ENCODE measurements at places on chromosomes 5 and 9.

DNA sequence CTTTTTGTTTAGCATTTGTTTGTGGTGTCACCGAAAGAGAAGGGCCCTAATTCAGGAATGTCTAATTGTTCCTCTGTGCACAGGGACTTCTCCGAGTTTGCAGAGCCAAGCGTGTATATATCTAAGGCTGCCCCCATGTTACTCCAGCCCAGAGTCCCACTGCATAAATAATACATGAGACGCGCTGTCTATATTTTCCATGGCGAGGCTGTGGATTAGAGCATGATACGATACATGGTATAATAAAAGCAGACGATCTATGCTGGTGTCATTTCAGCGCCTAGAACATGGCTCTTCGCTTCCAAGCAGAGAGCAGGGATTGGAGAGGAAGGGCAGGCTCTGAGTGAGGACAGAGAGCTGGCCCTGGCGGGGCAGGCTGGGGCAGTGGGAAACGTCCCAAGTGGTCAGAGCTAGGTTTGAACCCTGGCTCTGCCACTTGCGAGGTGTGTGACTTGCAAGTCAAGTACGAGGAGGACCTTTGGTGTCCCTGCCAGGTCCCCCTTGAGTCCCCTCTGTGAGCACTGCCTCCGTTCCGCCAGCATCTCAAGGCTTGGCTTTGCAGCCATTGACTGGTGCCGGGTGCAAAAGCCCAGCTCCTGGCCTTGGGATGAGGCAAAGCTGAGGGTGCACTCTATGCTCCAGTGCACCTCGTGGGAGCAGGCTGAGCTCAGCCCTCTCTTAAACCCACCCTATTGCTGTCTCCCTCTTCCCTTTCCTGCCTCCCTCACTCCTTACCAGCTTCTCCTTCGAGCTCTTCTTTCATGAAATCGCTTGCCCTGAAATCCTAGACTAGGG is 29.2 kb upstream of the LAMC3 start:
- no peak for DNase-seq

DNA sequence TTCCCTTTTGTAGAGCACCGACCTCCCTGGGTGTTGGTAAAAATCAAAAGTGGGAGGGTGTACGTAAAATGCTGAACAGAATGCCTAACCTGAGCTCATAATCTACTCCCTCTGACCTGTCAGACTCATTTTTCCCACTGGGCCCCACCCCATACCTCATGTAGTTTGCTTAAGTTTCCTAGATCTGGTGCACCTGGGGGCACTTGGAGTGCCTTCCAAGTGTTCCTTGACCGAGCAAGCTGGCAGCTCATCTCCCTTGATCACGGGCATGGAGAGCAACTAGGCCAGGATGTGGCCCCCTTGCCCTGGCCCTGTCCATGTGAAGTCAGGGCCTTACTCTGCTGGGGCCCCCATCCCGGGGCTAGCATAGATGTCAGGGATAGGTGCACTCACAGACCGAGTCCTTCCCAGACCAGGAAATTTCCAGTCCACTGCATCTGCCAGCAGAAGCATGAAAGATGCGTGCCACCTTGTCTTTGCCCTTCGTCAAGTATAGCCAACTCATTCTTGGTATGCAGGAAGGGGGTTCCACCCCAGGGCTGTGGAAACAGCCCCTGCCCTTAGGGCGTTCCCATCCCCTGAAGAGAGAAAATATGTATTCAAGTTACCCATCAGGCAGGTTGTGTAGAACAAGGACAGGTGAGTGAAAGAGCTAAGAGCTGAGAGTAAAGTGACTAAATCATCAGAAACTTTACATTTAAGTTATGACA is 41.9 kb downstream of the SLC22A5 start:
- DNase-seq = no peak

DNA sequence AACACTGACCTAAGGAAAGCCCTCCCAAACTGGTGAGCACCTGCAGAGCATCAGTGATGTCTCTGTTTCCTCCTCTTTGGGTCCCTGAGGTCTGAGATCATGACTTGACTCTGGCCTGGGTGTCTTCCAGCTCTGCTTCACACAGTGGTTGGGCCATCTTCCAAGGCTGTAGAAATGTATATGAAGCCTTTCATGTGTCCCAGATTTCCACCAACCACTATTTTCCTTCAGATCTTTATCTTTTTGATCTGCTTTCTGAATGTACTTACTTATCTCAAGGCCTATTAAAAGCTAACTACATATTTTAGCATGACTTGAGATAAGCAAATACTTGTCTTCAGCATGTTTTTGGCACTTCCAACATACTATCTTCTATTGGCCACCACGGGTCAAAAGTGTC is 47.1 kb downstream of the PRELID2 start:
- DNase-seq = no peak

GRCh38 chr5:159700016-159700415 is 216.3 kb upstream of the ADRA1B start:
- DNase-seq = no peak

GRCh38 chr5:82517544-82518075 is 239.5 kb upstream of the RPS23 start:
- no peak for DNase-seq

DNA sequence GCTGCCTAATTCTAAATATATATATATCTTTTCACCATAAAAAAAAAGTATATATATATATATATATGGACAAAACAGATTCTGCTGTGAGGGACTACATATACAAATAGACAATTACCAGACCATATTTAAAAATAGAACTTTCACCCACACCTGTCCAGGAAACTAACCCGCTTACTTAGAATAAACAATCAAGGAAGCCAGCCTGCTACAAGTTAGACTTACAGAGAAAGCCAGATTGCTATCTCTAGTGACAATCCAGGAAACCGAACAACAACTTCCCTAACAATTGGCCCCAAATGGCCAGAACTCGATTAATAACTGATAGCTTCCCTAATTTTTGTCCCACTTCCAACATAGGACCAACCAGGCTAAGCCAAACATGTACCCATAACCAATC is 5.9 kb downstream of the GLDC start:
- DNase-seq = no peak

DNA sequence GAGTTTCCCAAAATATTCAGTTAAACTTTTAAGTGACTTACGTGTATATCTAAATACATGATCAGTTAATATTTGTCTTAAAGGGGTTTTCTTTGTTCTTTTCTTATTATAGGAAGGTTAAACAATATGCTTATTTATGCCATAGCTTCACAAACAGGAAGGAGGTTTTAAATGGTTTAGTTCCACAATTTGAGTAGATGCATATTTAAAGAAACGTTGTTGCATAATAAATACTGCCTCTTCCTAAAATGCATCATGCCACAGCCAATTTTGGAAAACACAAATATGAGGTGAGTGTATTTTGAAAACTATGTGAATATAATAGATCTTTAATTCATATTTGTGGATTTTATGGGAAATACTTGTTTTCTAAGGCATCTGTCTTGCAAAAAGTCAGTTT is 2.5 kb upstream of the ADRB2 start:
- DNase-seq = no peak

- DNase-seq = no peak
These were observed 12.1 kb upstream of the SLC2A8 start for GRCh38 chr9:127384901-127385300.

GRCh38 chr9:98532147-98532546 is 176.6 kb downstream of the GABBR2 start:
- no peak for DNase-seq

DNA sequence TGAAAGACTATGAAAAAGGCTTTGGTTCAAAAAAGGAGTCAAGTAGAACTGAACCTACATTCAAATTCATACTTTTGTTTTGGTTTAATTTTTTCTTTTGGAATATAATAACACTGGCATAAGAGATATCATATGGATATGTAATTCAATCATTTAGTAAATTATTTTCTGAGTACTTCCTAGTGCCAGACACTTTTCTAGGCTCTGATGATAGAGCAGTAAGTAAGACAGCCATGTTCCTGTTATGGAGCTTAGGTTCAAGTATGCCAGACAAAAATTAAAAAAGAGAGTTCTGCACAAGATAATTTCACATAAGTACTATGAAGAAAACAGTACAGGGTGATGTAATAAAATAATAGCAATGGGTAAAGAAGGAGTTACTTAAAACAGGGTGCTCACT is 1074.0 kb downstream of the PTPRD start:
- DNase-seq = no peak

- no peak for DNase-seq
These were observed 10.4 kb downstream of the TNIP1 start for GRCh38 chr5:151070449-151070848.

- DNase-seq = no peak
These were observed 342.7 kb downstream of the DIRAS2 start for GRCh38 chr9:90299968-90300367.

- DNase-seq = no peak
These were observed 6.4 kb upstream of the DCTN4 start for GRCh38 chr5:150765011-150765798.

DNA sequence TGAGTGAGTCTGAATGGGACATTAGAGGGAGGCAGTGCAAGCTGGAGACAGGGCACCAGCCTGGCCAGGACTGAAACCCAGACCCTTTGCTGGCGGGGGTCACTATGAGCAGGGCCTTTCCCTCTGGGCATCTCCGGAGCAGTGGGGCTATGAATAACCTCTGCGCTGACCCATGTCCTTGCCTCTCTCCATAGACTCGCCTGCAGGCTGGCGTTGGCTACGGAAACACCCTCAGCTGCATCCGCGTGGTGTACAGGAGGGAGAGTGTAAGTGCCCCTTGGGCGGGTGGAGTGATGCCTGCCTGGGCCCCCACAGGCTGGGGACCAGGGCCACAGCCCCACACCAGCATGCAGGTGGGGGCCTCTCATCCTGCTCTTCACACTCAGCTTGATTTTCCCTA is 15.8 kb downstream of the SLC25A48 start:
- no peak for DNase-seq

DNA sequence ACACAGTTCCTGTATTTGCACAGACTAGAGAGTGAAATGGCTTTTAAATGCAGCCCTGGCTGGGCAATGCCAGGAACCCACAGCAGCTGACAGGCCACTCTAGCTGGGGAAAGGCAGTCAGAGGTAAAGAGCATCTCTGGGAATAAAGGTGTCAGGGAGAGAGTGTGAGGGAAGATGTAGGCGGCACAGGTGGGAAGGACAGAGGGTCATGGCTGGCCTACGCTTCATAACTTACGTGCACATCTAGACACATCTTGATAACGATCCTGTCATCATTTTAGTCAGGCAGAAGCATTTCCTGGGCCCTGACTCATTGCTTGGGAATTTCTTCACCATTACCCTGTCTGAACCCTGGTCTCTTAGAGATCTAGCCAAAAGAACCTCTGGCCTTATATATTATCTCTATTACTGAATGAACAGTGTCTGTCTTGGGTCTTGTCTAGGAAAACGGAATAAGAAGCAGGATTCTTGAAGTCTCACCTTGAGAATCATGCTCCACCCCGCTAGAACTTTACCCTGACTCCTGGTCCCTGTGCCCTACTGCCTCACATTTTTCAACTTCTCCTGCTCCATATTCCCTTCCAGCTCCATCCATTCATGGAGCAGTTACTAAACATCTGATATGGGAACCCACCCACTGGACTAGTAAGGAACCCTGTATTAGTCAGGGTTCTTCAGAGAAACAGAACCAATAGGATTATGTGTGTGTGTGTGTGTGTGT is 106.4 kb upstream of the ELL2 start:
- no peak for DNase-seq

DNA sequence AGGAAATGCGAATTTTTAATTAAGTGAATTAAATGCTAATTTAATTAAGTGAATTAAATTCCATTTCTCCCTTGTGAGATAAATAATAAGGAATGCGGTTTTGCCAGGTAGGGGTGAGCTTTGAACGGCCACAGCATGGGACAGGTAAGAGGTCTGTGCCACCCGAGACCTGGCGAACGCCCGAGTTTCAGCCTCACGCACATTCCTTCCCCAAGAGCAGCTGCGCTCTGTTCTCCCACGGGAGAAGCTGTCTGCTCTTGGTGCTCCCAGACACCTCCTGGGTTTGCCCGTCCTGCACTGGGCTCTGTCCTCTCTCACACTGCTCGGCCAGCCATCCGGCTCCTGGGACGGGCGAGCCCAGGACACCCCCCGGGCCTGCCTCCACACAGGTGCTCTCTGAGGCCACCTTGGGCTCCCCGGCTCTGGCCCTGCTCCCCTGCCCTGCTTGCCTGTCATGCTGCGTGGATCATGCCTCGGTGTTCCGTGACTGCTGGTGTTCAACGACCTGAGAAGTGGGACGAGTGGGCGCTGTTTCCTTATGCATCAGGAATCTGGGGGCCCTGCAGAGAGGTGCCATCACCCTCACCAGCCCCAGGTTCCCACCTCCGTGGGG is 13.7 kb upstream of the CAMSAP1 start:
- DNase-seq = no peak

GRCh38 chr5:172478256-172478655 is 23.9 kb upstream of the SH3PXD2B start:
- peak; percentile 15 for DNase-seq

DNA sequence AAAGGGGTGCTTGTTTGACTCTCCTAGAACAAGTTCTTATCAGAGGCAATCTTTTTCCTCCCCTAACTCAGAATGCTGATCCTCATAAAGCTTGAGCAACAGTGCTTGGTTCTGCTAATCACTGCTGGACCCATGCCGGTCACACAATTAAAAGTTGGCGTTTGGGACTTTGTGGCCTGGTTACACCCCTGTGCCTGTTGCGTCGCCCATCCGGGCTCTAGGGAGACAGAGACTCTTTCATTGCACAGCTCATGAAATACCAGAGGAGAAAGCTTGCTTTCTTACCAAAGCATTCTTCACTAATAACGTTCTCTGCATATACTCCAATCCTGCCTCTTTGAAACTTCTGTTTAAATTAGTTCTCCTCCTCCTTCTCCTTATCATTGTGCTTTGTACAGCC is 301.1 kb downstream of the NR3C1 start:
- DNase-seq = no peak

DNA sequence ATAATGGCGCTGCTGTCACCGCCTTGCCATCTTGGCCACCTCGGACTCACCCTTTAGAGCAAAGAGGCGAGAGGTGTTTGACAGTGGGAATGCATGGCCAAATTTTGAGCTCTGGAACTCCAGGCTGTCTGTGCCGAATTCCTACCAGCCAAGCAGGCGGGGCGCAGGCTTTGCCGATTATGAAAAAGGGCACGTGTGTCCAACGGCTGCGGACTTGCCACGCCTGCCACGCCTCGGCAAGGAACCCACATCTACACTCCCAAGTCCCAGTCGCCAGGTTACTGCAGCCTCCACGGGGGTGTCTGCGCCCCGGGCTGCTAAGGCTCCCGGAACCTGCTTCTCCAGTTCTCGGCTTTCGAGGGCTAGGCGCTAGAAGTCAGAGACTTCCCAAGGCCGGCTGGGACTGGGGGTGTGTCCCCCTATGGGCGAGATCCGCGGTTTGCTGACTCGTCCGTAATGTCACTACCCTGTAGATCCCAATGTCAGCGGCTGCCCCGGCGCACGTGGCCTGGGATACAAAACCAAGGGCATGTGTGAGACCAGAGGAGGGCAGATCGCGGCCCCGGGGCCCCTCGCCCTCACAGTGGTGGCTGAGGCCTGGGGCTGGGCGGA is 2.8 kb downstream of the NPR3 start:
- DNase-seq = peak; percentile 86

GRCh38 chr9:101652601-101653175 is 57.9 kb upstream of the PPP3R2 start:
- DNase-seq = no peak

- DNase-seq = no peak
These were observed 54.7 kb upstream of the UBAC1 start for GRCh38 chr9:136015656-136016571.

Data from common myeloid progenitor, CD34-positive (primary cell).